Activated naive CD4-positive, alpha-beta T cell treated with anti-CD3 and anti-CD28 coated beads, Interleukin-2, amount 50 U/mL, for 72 hours (primary cell): ENCODE measurements at places on chromosomes 12 and 14. TPM values are rescaled to one million over a fixed set of nuclear protein-coding genes. Genes with fewer than 3 reads are reported as not detected.
A peak's percentile ranks its signal among the peaks of the same experiment; 100 is the strongest.

DNA sequence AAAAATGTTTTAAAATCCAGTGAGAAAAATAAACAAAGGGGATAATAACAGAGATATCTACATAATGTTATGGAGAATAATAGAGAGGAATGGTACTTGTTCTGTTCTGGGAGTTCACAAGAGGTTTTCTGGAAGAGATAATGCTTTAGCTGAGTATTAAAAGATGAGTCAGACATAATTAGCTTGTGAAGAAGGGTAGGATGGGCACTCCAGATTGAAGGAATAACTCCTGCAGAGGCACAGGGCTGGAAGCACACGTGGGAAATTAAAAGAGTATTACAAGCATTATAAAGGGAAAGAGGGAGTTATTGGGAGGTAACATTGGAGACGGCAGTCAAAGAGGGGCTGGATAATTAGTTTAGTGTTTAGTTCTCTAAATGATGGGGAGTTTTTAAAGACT is 124.9 kb upstream of the BTG1 start:
- no peak for DNase-seq

- DNase-seq = no peak
Measured at GRCh38 chr14:39641224-39641623, 209.0 kb upstream of the FBXO33 start.

DNA sequence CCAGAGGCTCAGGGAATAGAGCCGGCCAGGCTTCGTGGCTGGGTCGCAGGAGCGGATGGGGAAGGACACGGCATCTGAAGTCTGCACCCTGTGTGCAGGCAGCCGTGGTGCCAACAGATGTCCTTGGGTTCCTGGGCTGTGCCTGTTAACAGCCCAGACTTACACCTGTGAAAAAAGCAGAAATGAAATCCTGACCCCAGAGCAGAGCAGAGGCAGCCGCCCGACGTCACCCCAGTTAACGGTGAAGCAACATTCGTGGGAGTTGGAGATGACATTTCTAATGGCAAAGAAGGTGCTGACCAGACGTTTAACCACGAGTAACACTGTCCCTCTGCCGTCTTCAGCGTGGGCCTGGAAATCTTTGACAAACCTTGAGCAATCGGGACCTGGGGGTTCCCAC is 200.3 kb upstream of the DIO3 start:
- no peak for DNase-seq

DNA sequence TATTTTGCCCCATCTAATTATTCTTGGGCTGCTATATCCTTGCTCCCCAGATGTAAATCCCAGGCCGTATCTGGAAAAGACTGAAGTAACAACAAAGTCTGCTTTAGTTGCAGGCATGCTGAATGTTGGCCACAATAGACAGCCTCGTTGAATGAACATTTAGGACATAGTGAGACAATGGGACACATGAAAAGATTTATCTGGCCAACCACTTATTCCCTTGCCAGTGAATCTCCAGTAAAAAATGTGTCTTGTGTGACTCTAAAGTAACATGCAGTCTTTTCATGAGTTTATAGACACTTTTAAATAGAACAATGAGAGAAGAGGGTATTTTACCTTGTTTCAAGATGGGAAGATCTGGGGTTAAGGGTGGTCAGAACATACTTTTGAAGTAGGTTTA is 60.2 kb upstream of the STXBP6 start:
- DNase-seq = no peak

GRCh38 chr14:57246933-57247657 is 21.6 kb downstream of the EXOC5 start:
- no peak for DNase-seq

DNA sequence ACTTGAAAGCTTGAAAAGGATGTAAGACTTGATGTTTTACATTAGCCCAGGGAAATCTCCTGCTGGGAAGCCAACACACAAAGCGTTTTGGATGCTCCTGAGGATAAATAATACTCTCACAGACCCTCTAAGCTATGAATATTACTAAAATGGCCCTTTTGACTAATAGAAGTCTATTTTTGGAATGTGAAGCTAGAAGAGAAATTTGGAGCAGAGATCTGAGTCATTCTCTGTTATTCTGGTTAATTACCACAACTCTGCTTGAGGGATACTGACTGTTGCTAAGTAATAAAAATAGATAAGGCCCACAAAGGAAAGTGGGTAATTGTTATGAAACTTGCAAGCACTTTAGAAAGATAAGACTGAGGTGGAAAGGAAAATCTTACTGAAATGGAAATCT is 346.2 kb upstream of the STXBP6 start:
- no peak for DNase-seq

TRIM9 gene
- 3.1 TPM for total RNA-seq

DNA sequence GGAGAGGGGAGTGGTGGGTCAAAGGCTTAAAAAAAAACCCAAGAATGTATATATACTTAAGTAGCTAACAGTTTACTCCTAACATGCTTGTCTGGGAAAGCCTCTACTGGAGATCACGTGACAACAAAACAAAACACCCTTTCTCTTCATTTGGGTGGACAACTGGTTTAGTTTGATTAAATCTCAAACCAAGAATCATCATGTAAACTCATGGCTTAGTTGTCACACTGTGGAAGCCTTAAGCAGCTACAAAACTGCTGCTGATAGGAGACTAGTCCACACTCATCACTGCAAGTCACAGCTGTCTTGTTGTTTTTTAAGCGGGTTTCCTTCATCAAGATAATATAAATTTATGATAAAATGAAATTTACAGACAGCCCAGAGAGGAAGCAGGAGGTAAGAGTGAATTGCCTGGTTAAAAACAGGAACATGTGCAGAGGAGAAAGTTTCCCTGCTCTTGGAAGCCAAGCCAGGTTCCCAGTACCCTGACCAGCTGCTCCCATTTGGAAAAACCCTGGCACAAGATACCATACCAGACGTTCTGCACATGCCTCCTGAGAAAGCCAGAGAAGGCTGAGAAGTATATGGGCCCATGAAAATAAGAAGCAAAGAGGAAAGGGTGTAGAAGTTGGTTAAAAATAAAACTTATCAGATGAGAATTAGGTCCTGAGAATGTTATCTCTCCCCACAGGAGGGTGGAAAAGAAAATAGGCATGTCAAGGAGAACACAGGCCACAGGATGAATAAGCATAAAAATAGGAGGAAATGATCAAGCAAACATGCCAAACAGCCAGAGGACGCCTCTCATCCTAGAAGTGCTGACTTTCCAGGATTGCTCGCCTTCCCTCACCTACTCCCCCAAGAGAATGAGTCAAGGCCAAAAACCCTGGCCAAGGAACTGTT is 34.0 kb downstream of the EGLN3 start:
- DNase-seq = no peak

- no peak for DNase-seq
Measured at GRCh38 chr12:1925684-1926006, 7.2 kb upstream of the CACNA2D4 start.

DNA sequence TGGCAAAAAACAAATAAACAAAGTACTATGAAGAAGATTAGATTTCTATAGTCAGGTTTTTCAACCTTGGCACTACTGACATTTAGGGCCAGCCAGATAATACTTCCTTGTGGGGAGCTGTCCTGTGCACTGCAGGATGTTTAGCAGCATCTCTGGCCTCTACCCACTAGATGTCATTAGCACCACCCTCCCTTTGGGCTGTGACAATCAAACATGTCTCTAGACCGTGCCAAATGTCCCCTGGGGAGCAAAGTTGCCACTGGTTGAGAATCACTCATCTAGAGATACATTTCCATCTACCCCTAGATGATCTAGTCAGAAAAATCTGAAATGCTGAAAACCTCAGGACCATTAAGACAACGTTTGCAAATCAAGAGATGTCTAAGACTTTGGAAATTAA is 29.9 kb downstream of the SRRM4 start:
- DNase-seq = no peak

CEBPE gene
- total RNA-seq = 0.41 TPM

KRT6C gene
- total RNA-seq = not detected

DNA sequence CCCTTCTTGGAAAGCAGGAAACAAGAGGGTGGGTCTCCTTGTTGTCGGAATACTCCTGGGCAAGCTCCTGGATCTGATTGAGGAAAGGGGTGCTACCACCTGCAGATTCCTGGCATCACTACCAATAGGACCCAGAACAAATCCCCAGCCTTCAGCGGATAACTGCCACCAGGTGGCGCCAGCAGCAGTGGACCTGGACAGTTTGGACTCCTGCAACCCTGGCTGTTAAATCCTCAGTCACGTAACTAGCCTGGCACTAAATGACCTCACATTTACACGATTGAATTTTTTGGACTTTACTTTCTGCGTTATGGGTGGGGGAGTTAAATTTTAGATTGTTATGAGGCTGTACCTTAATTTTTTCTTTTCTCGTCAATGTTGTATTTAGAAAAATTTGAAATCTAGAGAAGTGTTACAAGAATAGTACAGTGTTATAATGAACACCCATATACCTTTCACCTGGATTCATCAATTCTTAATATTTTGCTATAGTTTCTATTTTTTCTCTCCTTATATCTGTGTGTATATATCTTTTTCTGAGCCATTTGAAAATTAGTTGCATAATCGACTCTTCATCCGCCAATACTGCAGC is 95.6 kb downstream of the GAS2L3 start:
- peak; percentile 64 for DNase-seq

- no peak for DNase-seq
Measured at GRCh38 chr12:71276541-71276940, 118.7 kb upstream of the TSPAN8 start.
